ENCODE measurements at places on chromosomes 12 and 14. TPM values are rescaled to one million over a fixed set of nuclear protein-coding genes. Genes with fewer than 3 reads are reported as not detected.

- no peak for DNase-seq
Measured at GRCh38 chr12:28257411-28257810, 67.2 kb downstream of the CCDC91 start.

DNA sequence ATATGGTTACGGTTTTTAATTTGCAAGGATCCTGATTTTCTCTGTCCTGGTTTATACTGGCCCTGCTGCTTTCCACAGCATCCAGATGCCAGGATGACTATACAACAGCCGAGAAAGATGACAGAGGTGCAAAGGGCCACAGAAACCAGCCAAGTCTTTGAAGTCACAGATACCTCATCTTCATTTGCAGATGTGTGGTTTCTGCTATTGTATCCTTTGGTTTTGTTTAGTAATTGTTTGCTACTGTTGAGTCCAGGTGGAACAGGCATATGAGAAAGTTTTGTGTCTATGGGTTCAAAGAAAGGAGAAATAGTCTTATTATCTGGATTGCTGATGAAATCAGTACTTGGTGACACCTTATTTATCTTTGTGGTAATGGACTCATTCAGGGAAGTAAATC lies 17.3 kb upstream of the KLHL42 start:
- no peak for DNase-seq

GRCh38 chr12:64098709-64099354 lies 123.3 kb downstream of the KICS2 start:
- DNase-seq = no peak

DNA sequence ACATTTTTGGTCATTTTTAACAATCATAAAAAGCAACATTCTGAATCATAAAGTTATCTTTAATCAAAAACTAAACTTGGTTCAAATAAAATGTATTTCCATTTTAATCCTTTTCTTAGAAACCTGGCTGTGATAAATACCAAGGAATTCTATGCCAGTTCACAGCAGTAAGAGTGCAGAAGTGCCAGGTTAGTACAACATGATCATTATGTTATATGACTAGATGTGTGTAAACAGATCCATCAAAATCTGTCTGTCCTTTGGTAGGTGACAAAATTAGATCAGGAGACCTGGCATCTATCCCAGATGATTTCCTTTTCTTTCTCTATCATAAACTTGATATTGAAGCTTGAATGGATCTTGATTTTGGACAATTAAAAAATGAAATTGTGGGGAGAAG lies 200.6 kb upstream of the STXBP6 start:
- no peak for DNase-seq

DNA sequence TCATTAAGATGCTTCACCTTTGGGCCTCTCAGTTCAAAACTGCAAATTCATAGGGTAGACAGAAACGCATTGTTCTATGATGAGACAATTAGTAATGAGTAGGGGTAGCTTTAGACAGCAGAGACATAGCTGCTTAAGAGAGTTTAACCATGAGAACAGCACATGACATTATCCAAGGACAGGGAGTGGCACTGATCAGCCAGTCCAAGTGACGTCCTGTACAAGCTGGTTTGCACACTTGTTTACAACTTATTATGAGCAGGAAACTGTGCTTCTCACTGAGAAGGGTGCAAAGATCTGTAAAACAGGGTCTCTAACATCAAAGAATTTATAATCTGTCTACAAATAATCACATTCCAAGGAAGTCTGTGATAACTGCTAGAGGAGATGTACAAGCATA lies 11.2 kb upstream of the SRSF5 start:
- DNase-seq = no peak

- no peak for DNase-seq
Measured at GRCh38 chr12:14322403-14322802, 43.1 kb upstream of the ATF7IP start.

- DNase-seq = no peak
Measured at GRCh38 chr12:131536337-131536736, 174.6 kb upstream of the SFSWAP start.

GRCh38 chr14:21070083-21070609 lies at the start of gene ARHGEF40:
ARHGEF40 (plus strand) TSS chr14:21070304; CDS start chr14:21070397, 93 bp downstream.
- DNase-seq = no peak

GRCh38 chr14:100348784-100349685 lies 25.9 kb downstream of the SLC25A47 start:
- peak; percentile 3 for DNase-seq

GRCh38 chr12:116476227-116476822 lies 82.9 kb upstream of the MAP1LC3B2 start:
- no peak for DNase-seq

DNA sequence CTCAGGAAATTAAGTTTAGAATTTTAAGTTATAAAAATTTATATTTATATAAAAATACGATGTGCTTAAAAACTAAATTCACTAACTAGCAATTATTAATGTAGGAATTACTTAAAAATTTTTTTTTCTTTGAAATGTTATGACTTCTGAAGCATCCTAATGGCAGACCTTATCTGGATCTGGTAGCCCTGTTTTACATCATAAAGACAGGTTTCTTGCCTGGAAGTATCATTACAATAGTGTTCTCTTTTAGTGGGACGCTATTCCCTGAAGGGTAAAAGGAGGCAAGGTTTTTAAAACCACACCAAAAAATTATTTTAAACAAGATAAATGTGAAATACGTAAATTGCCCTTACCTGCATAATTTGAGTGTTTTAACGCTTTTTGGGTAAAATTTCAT lies 2.1 kb downstream of the WDR20 start:
- no peak for DNase-seq

DNA sequence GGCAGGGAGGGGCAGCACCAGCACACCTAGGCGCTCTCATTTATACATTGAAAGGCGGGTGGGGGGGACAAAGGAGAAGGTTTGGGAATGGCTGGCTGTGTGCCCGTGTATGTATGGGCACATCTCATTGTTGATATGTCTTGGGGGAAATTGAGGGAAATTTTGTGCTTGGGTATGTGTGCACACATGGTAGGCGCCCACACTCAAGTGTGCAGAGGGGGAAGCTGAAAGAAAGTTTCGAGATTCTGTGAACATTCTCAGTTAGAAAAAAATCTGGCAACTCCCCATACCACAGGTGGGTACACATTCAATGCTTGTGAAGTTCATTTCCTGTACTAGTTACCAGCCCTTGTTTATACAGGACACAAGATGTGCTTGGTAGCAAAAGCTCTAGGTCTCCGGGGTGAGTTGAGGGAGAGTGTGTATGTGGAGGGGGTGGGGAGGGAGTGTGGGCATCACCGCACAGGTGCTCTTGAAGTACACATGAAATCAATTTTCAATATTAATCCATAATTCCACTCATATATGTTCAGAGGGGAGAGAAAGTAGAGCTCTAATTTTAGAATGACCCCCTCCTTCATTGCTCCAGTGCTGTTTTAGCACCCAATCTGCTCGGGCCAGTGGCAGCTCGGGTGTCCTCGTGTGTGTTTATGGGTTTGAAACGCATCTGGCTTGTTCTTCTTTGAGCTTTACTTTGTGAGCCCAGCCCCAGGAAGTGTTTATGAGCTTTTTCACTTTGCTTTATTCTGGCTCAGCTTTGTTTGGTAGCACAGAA lies 286.0 kb downstream of the ZFP36L1 start:
- DNase-seq = no peak

- DNase-seq = no peak
Measured at GRCh38 chr14:68131907-68132306, 312.3 kb downstream of the RAD51B start.

- DNase-seq = no peak
Measured at GRCh38 chr12:51520576-51521325, 70.3 kb upstream of the SCN8A start.

DNA sequence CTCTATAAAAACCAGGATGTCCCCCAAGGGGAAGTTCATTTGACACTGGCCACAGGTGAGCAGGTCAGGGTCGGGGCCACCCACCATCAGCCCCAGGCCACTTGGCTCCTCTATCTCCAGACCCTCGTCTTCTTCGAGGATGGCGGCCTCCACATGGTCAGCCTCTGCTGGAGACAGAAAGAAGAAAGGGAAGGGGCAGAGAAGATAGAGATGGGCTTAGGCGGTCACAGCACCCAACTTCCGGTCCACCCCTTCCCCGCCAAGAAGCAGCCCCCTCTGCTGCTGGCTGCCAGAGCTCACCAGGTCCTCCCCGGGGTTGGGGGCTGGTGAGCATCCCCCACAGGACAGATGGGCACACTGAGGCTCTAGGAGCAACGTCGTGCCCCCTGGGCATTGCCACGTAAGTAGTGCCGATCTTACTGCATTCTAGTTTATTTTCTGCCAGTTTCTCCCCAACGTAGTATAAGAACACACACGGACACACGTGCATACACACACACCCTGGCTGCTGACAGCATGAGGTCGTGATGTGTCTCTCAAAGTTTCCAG lies 14.2 kb downstream of the BCL11B start:
- DNase-seq = no peak

- no peak for DNase-seq
Measured at GRCh38 chr12:52377266-52377665, 8.2 kb downstream of the KRT84 start.

DNA sequence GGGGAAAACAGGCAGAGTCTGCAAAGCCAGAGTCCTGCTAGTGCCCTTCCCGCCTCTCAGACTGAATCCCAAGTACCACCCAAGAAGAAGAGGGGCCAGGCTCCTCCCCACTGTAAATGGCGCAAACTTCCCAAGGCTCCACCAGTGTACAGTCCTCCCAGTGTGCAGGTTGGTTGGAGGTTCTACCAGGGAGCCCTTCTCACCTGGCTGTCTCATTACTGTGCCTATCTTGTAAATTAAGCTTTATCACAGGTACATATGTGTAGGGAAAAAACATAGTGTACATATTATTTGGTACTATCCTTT lies 189.7 kb downstream of the FSCB start:
- DNase-seq = no peak

- DNase-seq = no peak
Measured at GRCh38 chr14:58281969-58282368, 16.4 kb upstream of the ARID4A start.

DNA sequence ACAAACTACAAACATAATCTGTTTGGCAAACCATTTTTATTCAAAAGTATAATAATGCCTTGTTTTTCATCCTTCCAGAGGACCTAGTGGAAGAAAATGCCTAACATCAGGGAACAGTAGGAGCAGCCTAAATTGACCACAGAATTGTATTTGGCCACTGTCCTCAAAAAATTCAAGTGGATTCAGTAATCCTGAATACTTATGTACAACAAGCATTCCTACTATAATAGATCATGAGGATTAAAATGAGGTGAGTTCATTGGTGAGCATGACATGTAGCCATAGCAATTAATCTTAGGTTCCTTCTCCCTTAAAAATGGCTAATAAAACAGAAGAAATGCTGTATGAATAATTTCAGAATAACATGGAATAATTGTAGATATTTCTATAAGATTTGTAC lies 209.3 kb downstream of the DAD1 start:
- no peak for DNase-seq

DNA sequence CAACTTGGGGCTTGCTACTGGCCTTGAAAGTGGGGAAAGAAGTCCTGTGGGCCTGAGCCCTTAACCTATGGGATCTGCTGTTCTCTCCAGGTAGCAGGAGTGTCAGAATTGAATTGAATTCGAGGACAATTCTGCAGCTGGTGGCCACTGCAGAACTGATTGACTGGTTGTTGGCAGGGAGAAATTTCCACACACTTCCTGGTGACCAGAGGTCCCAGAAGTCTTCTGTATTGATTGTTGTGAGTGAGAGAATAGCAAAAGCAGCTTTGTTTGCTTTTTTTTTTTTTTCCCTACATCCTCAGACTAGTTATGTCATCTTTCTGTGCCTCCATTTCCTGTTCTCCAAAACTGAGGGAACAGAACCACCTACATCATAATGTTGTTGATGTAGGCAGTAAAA lies 64.1 kb downstream of the PRICKLE1 start:
- DNase-seq = no peak

Gene NID2
- total RNA-seq = 106 TPM

Gene KRT75
- not detected for total RNA-seq

Gene KRT83
- total RNA-seq = not detected

Gene NCOR2
- total RNA-seq = 46.1 TPM

Gene GNB3
- total RNA-seq = 5.1 TPM

Gene PELI2
- 20.3 TPM for total RNA-seq

Gene USP44
- total RNA-seq = 1.3 TPM

Gene PCED1B
- total RNA-seq = 1.2 TPM

Gene PARPBP
- total RNA-seq = 14.1 TPM

Gene GLIPR1L2
- 3.9 TPM for total RNA-seq

Gene TXNDC16
- 36.6 TPM for total RNA-seq

Gene VWF
- total RNA-seq = 40.4 TPM

Gene TAS2R8
- 0.11 TPM for total RNA-seq

Gene PRR4
- 11.8 TPM for total RNA-seq

Gene P2RX2
- 0.06 TPM for total RNA-seq

Gene CLEC4A
- total RNA-seq = 3.0 TPM

Gene IL31
- total RNA-seq = not detected
